Midbrain (tissue), 1 donor: ENCODE measurements at places on chromosomes 7 and 10.

DNA sequence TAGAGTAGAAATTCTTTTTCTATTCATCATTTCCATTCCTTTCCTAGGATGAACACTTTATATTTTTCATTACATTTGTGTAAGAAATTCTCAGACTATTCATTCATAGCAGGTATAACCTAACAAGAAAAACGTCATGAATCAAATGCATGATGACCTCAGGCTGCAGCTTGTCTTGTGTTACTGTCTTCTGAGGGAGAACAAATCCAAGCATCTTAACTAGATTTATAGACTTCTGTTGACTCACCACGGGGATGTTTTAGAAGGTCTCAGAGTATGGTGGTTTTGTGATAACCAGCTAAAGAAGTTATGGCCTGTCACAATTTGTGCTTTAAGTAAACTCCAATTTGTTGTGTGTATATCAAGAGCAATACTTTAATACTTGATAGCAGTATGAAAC lies 102.7 kb downstream of the ANKRD7 start:
- no peak for DNase-seq

GRCh38 chr7:81846398-81846797 lies 76.6 kb upstream of the HGF start:
- DNase-seq, result peak; percentile 32

DNA sequence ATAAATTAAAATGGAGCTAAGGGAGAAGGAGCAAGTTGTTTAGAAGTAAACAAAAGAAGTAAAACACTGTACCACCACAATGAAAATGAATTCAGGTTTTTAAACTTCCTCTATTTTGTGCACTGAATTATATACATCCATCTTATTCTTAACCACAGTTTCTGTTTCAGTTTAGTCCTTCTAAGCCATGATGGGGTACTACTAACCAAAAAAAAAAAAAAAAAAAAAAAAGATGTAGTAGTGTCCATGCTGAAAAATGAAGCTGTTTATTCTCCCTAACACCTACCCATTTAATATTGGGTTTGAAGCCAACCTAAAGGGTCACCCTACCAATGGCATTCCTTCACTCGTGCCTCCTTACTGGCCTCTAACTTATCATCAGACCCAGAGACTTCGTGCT lies 3.4 kb upstream of the BMPR1A start:
- DNase-seq, result no peak

DNA sequence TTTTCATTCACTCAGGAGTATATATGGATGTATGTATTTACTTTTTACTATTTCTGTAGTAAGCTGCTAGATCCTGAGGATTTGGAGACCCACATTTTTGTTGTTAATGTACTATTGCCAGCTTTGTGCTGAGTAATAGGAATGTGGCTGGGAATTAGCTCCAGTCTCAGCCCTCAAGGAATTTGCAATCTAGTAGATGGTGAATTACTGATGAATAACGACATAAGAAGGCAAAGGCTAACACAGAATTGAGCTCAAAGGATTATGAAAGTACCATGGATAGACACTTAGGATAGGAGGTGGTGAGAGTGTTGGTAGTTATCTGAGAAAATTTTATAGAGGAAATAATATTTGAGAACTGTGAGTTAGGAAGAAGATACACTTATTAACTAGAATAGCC lies 19.9 kb downstream of the CASD1 start:
- DNase-seq, result no peak

DNA sequence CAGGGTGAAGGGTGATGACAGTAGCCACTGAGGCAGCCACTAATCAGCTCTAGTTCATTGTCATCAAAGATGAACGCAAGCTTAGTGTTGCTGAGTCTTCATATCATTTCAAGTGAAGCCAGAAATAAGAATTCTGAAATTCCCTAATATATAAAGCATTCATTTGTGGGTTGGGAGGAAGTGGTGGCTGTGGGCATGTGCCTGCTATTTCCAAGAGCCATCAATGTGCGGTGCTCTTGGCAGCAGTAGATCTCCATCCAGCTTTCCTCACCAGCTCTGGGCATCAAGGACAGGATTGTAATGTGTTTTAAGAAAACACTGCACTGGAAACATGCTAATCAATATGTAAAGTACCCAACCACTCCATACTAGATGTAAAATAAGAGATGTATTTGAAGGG lies 202.5 kb upstream of the AHR start:
- no peak for DNase-seq

DNA sequence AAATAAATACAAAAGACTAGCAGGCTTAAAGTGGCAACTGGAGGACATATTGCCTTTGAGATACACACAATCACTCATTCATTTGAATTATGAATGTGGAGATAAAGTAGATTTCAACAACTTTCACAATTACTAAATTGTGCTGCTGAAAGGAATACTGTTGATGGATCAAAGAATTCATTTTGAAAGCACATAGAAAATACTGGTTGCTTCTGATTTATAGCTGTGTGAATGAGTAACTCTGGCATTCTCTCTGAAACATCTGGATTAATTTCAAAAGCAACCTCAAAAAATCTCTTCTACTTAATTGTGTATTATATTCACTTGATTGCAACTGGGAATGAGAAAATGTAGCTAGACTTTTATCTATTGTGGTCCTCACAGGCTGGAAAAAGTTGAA lies 397.6 kb downstream of the THSD7A start:
- DNase-seq, result no peak
